Keratinocyte (primary cell): ENCODE measurements at places on chromosomes 13 and 19. TPM values are rescaled to one million over a fixed set of nuclear protein-coding genes. Genes with fewer than 3 reads are reported as not detected.

COLGALT1 gene
- polyA plus RNA-seq, result 89.4 to 126 TPM (median 90.9 TPM) in 3 replicates

DNA sequence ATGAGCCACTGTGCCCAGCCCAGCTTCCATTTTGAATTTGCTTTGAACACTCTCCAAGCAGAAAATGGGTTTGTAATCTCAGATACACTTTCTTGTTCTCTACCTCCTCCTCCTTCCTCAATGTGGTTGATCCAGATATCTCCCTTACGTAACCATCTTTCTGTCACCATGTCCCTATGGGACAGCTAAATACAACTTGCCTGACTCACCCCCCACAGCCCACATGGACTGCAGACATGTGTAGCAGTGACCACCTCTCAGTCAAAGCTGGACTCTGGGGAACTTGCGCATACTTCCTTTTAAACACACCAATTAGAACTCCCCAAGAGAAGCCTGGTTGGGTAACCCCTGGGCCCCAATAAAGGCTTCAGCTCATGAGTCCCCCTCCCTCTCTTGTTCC lies 10.8 kb upstream of the ZNF799 start:
- no peaks in the 10 kb centered on the region for H3K27me3 ChIP-seq
- H3K27ac ChIP-seq, result no peak overlapping the region
- DNase-seq, result no peak
- H3K36me3 ChIP-seq, result no peaks in the 10 kb centered on the region
- H3K4me3 ChIP-seq, result no peak overlapping the region

CD33 gene
- 0.16 TPM in 1 of 3 replicates, not detected in the others for polyA plus RNA-seq

TNFSF13B gene
- polyA plus RNA-seq, result 0.12 to 1.5 TPM (median 1.1 TPM) in 3 replicates

DNA sequence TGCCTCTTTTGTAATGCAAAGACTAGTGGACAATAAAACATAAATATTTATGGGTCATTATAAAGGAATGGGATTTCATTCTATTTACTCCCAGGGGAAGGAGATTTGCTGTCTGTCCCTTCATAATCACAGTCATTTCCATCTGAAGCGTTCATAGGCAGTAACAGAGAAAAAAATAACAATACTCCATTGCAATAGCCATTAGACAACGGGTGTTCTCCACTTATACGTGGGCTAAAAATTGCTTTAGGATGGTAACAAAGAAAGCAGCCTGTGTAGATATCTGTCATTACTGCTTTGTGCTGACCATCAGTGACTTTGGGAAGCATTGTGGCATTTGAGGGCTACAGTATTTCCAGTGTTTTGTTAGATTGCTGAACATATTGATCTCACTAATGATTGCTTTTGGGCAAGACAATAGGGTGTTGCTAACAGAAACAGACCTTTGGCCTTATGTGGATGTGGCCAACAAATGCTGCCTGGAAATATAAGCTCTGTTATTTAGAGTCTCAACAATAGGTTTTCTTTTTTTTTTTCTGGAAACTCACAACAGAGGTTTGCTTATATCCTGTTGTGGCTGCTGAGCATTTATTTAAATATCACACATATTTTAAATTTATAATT lies 355.2 kb downstream of the MTUS2 start:
- DNase-seq, result no peak
- H3K27ac ChIP-seq, result no peak overlapping the region
- H3K4me1 ChIP-seq, result no peaks in the 10 kb centered on the region
- no peaks in the 10 kb centered on the region for H3K27me3 ChIP-seq
- H3K36me3 ChIP-seq, result no peaks in the 10 kb centered on the region
